NCI-H2029 (cell line): ENCODE measurements at places on chromosomes 1 and 21.

GRCh38 chr1:183630748-183631147 lies 4.8 kb downstream of the ARPC5 start:
- no peak for DNase-seq

GRCh38 chr1:63746129-63746864 lies 27.5 kb upstream of the ROR1 start:
- no peak for DNase-seq

DNA sequence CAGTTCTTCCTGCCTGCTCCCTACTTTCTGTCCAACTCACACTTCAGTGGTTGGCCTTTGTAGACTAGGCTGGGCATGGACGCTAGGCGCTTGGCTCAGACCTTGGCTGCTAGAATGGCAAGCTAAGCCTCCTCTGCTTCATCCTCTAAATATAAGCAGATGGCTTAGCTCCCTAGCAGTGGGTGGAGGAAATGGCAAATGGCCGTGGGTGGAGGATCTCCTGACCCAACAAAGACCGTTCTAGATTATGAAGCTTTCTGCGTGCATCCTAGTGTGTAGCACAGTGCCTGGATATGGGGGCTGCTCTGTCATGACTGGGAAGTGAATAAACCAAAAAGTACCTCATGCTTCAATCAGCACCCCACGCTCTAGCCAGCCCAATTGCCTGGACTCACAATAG lies 10.4 kb upstream of the ETV3L start:
- no peak for DNase-seq

GRCh38 chr1:150621497-150622302 lies 7.7 kb downstream of the ENSA start:
- DNase-seq, result no peak

DNA sequence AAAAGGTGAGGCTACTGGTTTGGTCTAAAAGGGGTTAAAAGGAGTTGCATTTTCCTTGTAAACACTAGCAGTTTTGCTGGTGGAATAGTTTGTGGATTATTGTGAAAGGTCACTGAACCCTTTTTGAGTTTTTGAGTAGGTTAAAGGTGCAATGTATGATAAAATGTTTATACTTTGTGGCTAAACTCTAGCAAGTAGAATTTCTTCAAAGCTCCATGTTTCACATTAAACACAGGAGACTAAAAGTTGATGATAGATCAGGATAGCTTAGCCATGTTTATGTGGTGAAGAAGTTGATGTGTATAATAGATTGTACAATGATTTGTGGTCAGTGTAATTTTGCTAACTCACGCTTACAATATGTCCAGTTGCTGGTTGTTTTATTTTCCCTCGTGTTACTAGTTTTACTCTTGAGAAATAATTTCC lies 13.1 kb downstream of the ZNF326 start:
- no peak for DNase-seq

DNA sequence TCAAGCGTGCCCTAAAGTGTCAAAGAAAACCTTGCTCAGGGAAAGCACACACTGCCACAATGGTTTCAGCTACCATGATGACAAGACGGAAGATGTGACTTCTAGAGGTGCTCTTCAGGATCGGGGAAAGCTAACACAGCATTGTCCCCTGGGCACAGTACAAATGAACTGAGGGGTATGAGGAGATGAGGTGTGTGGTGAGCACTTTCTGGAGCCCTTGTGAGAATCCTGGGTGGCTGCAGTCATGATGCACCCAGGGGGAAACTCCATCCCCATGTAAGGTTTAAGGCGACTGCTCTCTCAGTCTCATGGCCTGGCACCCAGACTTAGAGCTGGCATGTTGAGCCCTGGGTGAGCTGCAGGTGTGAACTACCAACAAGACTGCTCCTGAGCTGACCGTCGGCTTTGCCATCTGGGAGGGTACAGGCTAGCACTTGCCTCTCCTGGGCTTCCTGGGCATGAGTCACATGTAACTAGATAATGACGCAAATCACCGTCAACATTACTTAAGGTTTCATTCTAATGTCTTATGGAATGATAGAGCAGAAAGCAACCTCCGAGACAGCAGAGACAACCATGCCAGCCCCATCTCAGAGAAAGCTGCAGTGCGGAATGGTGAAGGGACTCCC lies 144.6 kb downstream of the CLIC6 start:
- DNase-seq, result no peak

DNA sequence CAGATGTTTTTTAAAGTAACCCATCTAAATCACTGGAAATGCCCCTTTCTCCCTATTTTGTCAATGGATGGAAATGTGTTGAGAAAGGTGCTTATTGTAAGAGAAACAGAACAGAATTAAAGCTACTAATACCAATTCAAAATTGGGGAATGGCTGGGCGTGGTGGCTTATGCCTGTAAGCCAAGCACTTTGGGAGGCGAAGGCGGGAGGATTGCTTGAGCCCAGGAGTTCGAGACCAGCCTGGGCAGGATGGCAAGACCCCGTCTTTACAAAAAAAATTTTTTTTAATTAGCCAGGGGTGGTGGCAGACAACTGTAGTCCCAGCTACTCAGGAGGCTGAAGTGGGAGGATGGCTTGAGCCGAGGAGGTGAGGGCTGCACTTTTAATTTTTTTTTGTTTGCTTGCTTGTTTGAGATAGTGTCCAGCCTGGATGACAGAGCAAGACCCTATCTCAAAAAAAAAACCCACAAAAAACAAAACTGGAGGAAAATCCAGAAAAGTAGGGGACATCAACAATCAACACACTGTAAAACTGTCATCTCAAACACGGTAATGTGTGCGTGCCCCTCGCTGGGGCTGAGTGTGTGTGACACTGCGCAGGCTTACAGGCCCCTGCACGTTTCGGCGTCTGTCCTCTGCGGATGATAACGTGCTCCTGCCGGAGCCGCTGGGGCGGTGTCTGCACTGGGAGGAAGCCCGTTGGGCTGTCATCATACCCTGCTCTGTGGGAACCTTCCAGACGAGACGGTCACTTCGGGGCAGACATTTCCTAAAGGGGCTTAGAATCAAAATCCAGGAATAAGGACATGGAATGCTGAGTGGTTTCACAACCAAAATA lies 11.6 kb upstream of the POFUT2 start:
- no peak for DNase-seq

DNA sequence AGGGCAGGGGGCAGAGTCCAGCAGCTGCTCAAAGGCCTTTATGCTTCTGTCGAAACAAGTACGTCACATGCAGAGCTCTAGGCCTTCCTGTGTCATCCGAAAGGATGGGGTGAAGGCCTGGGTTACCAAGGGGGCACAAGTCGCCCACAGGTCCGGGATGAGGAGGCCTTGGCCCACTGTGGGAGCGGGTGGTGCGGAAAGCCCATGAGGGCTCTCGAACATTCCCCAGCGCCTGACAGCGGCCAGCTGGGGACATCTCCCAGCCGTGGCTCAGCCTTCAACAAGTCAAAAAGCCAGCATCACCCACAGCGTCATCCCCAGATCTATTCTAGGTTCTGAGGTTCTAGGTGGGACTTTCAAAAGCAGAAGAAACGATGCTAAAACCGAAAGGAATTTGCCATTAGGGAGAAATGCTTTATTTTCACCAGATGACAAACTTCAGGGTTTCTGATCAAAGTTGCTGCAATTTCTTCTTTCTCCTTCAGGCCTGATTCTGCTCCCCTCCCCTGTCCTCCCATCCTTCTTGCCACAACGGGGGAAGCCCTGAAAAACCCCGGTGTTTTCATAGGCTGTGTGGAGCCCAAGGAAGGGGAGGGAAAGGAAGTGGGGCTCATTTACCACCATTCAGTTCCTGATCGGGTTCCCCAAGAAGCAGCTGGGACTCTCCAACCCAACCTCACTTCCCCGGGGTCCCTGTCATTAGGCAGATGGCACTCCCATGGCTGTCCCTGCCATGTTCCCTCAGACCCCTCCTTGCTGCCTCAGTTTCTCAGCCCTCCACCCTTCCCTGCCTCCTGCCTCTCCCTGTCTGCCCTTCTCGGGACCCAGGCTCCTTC lies 17.6 kb downstream of the GPR137B start:
- no peak for DNase-seq

GRCh38 chr1:247849616-247850015 lies 7.4 kb upstream of the TRIM58 start:
- DNase-seq, result no peak

DNA sequence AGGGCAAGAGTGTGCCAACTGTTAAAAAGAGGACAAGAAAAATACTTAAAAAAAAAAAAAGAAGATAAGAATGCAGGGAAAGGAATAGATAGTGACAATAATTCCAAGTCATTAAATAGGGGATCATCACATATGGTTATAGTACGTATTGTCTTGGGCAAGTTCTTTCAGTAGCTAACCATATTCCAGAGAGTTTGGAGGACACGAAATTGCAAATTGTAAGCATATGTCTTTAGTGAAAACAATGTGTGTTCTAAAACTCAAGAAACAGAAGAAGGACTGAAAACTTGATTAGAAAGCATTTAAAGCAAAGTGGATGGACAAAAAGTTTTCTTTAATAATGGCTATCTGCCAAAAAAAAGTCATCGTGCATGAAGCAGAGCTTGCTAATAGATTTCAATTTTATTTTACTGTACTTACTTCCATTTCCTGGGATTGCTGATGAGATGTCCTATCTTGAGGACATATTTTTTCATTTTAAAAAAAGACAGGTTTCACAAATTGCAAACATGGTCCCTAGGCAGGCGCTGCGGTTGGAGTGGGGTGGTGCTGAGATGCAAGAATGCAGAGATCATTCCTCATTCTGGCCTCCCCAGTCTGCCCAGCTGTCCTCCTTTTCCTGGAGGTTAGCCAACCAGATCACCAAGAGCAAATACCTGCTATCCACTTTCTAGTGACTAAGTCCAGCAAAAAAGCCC lies 11.9 kb downstream of the TSPAN2 start:
- no peak for DNase-seq
